ENCODE measurements at places on chromosomes 7 and 10.

DNA sequence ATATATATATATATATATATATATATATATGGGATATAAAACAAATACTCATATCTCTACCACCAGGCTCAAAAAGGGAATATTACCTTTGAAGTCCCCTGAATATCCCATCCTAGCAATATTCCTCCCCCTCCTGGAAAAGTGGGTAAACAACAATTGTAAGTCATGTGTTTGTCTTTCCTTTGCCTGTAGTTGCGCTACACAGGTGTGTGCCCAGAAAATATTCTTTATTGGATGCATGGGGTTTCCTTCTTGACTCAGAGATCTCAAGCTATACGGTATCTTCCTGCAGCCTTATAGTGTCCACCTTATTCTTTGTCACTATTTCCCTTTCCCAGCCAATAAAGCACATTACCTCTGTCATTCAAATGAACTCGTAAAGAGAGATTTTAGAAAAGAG is 54.2 kb downstream of the MET start:
- no peak for DNase-seq

- DNase-seq, result no peak
Observed at GRCh38 chr7:111952783-111953182, 253.4 kb downstream of the DOCK4 start.

DNA sequence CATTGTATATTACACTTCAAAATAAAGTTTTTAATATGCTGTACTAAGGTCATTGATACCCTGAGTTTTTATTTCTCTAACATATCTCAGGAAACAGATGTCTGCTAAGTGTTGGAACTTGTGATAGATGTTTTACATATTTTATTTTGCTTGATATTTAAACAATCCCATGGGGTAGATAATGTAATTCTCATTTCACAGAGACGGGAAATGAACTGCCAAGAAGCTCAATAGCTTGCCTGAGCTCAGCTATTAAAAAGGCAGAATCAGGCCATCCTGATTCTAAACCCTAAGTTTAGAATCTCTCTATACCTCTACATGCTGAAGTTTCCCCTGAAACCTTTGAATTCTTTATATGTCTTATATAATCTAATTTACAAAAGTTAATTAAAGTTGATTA is 126.3 kb downstream of the LRRC18 start:
- DNase-seq, result no peak

- no peak for DNase-seq
Observed at GRCh38 chr7:119010635-119011034, 786.1 kb downstream of the ANKRD7 start.

DNA sequence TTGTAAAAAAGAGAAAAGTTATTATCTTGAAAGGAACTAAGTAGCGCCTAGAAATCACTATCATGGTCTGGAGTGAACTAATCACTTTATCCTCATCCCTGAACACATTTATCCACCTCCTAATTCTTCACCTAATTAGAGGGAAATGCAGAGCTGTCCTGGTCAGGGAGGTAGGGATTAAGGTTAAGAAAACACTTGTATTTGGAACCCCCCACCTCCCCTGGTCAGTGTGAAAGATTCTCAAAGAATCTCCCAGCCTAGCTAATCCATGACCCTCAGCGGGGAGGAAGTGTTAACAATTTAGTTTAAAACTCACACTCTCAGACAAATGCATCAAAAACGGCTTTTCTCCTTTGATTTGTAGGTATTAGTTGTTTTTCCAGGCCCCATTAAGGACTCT is 83.8 kb downstream of the FAM204A start:
- DNase-seq, result no peak

DNA sequence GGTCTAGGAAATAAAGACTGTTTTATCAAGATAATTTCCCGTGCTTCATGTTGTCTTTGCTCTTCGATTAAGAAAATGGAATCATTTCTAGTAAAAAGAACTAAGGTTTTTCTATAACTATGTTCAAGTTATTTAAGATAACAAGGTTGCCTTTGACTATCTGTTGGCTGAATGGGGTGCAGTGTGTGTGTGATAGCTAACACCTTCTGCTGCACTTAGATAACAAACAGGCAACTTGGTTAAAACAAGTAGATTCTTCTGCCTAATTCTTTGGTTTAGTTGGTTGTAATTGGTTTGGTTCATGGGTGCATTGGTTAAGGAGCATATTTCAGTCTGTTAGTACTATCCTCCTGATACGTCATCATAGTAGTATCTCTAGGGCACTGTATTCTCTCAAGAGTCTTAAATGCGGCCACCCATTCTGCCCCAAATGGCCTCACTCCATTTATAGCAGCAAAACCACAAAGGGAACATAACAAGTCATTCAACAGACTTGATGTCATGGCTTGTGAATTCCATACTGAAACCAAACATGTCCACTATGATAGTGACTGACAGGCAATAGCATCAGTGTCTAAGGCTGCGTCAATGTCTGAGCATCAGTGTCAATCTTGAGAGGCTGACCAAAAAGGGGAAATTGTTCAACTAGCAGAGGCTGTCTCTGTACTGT is 55.7 kb downstream of the CCDC3 start:
- no peak for DNase-seq

DNA sequence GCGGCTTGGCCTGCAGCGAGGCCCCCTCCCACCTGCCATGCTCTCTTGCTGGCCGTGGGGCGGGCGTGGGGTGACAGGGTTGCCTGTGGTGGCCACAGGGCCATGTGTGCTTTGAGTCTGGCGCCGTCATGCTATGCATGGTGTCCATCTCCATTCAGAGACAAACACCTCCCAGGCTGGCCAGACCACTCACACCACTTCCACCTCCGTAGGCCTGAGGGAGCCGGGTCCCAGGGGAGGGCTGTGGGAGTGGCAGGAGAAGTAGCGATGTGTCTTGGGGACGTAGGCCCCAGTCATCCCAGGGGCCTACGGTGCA is 65.5 kb downstream of the DNAJB6 start:
- DNase-seq, result no peak

DNA sequence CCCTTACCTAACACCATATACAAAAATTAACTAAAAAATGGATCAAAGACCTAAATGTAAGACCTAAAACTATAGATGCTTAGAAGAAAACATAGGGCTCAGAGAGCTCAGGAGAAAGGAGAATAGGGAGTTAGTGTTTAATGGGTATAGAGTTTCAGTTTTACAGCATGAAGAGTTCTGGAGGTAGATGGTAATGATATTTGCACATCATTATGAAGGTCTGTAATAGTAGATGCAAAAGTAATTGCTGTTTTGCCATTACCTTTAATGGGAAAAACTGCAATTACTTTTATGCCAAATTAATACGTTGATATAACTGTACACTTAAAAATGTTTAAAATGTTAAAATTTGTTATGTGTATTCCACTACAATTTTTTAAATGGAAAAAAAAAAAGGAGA is 39.2 kb upstream of the NANOS1 start:
- no peak for DNase-seq

DNA sequence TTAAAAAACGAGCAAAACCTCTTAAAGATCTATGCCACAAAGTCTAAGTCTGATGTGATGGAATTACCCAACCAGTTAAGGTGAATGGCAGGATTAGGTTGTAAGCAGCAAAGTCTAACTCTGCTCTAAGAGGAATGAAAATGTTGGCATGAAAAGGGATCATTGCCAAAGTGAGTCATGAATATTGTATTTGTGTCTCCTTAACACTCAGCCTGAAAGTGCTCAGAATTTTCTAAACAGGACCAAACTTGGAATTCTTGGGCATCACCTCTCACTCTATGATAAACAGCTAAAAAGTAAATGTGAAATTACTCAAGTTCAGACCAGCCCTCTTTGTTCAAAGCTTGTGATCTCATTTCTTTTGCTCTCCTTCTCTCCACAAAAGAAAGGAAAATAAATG is 27.0 kb downstream of the PPP1R3A start:
- no peak for DNase-seq

Measured in central memory CD4-positive, alpha-beta T cell (primary cell).